Effector memory CD8-positive, alpha-beta T cell (primary cell): ENCODE measurements at places on chromosomes 13 and 19.

DNA sequence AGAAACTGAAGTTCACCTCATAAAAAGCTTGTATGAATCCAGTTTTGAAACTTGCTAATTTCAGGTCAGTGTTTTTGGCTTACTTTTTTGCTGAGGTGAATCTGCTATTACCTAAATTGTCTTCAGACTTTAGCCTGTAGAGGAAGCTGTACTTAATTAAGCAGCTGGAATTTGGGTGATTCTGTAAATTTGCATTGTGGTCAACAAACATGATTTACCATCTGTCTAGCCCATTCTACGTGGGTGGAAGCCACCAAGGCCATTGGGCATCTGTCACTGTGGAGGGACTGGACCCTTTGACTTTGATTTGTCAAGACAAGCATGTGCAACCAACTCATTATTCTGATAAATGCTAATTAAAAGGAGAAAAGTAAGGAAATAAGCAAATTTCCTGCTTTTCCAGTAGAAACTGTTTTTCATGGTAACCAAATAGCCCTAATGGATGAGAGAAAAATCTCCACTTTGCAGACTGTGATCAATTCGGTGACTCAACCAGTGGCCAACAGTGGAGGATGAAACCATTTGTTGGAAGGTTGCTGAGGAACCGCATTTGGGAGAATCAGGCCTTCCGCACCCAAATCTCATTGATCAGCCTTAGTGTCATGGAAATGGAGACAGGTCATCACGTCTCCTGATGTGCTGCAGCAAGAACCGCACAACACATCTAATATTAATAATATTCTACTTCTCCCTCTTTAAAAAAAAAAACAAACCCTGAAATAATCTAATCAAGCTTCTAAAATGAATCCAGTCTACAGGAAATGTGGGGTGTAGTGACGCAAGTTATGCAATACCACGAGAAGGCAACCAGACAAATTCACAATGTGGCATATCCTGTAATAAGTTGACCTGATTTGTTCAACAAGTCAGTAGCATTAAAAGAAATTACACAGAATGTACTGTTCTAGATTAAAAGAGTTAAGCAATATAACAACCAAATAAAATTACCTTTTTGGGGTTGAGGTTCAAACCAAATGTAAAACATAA lies 54.3 kb downstream of the GARRE1 start:
- DNase-seq: peak; percentile 46

- DNase-seq: no peak
Observed at GRCh38 chr19:16106121-16106520, 5.6 kb upstream of the RAB8A start.

DNA sequence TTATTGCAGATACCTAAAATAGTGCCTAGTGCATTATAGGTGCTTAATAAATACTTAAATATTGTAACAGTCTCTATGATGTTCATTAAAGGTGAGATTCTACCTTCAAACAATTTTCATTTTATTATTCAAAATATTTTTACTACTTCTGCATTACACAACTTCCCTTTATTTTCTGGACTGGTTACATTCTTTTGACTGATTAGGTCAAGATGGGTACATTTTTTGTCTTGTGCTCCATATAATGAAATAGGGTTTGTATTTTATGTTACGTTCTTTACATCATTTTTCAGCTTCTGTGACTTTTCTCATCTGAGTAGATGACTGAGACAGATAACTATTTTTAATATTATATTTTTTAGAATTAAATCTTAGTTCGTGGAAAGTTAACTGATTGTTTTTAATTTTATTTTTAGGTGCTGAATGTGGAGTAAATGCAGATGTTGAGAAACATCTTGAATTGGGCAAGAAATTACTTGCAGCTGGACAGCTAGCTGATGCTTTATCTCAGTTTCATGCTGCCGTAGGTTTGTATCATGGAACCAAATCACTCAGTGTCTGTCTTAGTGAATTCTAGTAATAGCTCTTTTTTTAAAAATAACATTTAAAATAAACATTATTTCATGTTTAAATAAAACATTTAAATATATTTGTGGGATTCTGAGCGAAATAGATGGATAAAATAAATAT lies 32.0 kb downstream of the DNAJC3 start:
- DNase-seq: no peak

DNA sequence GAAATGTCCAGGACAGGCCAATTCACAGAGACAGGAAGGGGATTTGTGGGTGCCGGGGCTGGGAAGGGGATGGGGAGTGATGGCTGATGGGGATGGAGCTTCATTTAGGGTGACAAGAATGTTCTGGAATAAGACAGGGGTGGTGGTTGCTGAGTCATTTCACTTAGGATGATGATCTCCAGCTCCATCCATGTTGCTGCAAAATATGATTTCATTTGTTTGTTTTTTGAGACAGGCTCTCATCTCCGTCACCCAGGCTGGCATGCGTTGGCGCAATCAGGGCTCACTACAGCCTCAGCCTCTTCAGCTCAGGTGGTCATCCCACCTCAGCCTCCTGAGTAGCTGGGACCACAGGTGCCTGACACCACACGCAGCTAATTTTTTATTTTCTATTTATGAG lies 3.1 kb upstream of the JSRP1 start:
- no peak for DNase-seq

DNA sequence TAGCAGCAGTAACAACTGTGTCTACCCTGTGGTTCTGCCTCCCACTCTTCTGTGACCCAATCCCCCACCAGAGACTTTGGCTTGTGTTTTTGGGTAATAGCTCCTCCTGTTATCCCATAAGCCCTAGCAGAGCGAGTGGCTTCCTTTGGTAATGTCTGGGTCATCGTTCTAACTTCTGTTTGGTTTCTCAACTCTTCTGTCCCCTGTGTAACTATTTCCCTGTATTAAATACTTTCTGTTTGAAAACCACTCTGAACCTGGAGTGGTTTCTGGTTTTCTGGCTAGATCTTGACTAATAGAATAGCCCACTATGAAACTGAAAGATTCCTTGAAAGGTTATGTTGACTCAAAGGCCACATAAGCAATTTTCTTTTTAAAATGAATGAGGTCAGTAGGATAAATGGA lies 350.0 kb downstream of the DCT start:
- DNase-seq: no peak

- no peak for DNase-seq
Observed at GRCh38 chr19:13209484-13210338, 59.5 kb downstream of the IER2 start.

DNA sequence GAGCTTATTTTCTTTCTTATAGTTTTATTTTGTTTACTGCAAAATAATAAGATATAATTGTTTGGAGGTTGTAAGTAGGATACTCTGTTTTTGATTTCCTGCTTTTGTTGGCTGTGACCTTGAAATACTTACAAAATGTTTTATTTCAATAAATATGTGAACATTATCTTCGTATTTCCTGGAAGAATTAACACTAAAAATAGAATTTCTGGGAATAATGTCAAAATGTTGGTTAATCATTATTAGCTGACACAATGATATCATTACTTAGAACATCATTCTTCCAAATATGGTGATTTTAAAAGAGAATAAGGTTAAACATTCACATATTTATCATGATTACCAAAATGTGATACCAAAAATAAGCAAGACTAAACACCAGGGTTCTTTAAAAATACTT lies 1148.6 kb upstream of the PRR20A start:
- DNase-seq: no peak

DNA sequence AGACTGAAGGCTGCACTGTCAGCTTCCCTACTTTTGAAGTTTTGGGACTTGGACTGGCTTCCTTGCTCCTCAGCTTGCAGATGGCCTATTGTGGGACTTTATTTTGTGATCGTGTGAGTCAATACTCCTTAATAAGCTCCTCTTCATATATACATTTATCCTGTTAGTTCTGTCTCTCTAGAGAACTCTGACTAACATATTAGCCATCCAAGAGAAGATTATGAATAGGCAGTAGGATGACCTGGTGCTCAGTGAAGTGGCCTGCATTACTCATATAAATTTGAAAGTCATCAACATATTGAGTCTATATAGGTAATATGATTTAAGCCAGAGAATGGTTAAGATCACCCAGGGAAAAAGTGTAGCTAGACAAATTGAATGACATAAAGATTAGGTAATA lies 136.3 kb upstream of the UFM1 start:
- DNase-seq: no peak

DNA sequence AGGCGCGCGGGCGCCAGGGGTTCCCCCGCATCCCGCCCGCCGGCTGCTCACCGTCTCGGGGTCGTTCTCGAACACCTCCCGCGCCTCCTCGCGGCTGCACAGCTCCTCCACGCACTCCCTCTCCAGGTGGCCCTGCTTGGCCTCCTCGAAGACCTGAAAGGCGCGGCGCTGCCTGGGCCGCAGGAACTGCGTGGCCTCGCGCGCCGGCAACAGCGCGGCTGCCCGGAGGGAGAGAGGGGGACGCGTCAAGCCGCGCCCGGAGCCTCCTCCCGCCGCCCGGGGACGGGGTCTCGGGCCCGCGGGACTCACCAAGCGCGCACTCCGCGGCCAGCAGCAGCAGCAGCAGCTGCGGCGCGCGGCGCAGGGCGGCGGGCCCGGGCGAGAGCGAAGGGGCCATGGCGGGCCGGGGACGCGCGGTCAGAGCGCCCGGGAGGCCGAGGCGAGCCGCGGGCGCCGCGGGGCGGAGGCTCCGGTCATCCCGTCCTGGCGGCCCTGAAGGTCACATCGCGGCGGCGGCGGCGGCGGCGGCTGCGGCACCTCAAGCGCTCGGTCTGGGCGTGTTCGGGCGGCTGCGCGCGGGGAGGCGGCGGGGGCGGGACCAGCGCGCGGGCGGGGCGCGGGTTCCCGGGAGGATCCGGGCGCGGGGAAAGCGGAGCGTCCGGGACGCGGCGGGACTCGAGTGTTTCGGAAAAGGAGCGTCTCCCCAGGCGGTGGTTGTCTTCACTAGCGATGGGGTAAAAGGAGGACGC lies at the start of gene GAS6:
Gene GAS6 (minus strand): TSS at position 553 of the 749 bp plus-strand sequence. CDS start 156 bp downstream, at position 397.
- no peak for DNase-seq
